ENCODE measurements at places on chromosomes 16 and 17. TPM values are rescaled to one million over a fixed set of nuclear protein-coding genes. Genes with fewer than 3 reads are reported as not detected.

- H3K4me1 ChIP-seq: no peaks in the 10 kb centered on the region
- H3K36me3 ChIP-seq: no peaks in the 10 kb centered on the region
- DNase-seq: no peak
Observed at GRCh38 chr16:49353680-49354079, 19.9 kb upstream of the C16orf78 start.

DNA sequence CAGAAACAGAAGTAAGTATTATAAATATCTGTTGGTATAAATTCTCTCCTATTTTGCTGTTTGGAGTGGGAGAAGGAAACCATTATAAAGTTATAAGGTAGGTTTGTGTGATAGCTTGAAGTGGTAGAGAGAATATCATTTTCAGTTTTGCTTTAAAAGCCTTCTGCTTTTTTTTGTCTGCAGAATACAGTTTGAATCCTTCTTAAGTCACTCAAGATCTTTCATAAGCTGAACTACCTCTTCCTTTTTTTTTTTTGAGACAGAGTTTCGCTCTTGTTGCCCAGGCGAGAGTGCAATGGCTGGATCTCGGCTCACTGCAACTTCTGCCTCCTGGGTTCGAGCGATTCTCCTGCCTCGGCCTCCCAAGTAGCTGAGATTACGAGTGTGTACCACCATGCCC lies 9.0 kb downstream of the ATAD5 start:
- no peaks in the 10 kb centered on the region for H3K4me1 ChIP-seq
- no peaks in the 10 kb centered on the region for H3K27me3 ChIP-seq

SLC52A1 gene
- not detected for total RNA-seq

DNA sequence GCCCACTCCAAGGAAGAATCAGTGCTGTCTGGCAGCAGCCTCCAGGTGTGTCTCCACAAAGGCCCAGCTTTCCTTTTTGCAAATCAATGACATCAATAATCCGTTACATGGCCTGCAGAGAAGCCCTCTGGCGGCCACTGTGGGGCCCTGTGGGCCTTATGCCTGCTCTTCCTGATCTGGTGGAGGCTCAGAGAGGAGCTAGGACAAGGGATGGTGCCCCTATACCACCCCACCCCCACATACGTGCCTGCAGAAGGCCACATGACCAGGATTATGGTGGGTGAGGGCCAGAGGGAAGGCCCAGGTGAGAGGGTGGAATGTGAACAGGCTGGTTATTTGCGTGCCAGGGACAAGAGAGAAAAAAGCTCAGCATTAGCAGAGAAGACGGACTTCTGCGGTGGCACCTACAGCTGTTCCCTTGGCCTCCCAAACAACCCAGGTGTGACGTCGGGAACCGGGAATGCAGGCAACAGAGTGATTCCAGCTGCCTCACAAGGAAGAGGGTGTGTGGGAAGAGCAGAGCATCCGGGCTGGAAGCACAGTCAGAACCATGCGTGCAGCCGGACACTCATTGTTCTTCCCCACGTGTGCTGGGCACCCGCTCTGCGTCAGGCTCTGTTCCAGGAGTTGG lies 22.5 kb downstream of the EIF4A3 start:
- no peak overlapping the region for H3K4me3 ChIP-seq
- no peaks in the 10 kb centered on the region for H3K36me3 ChIP-seq
- H3K27me3 ChIP-seq: peaks cover 17% of the 10 kb centered on the region
- H3K27ac ChIP-seq: no peak overlapping the region
- H3K4me1 ChIP-seq: no peaks in the 10 kb centered on the region

RPUSD1 gene
- total RNA-seq: 42.3 TPM

DNA sequence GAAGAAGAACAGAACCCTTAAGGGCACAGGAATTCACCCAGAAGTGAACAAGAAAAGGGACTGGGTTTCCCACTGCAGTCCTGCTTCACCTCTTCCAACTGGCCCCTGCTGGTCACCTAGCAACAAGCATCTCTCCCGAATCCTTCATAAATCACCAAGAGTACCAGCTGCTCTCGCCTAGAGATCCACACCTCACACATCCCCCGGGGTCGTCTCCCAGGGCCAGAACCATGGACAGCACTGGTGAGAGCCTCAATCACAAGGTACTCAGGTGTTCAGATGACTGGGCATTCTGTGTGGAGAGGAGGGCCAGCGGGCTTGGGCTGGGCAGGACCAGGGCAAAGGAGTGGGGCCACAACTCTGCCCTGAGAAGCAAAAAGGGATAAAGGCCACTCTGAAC lies 65.9 kb downstream of the CCT6B start:
- no peak overlapping the region for H3K27ac ChIP-seq
- DNase-seq: no peak
- no peaks in the 10 kb centered on the region for H3K4me1 ChIP-seq
- no peak overlapping the region for H3K4me3 ChIP-seq

DNA sequence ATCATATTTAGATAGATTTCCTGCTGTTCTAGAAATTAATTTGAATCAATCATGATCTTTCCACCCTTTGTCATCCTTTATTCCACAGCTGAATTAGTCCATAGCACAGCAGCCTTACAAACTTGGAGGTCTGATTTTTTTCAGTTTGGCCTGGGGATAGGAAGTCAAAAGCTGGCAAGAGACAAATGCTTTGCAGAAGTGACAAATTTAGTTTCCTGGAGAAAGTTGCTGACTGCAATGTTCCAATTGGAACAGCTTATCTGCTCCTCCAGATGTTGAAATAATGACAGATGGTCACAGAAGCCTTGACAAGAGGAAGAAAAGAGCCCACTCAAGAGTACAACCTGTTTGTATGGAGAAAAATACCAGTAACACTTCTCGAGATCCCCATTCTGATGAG lies 1276.1 kb upstream of the CDH8 start:
- H3K4me1 ChIP-seq: no peaks in the 10 kb centered on the region
- H3K27ac ChIP-seq: no peak overlapping the region
- H3K36me3 ChIP-seq: no peaks in the 10 kb centered on the region
- H3K27me3 ChIP-seq: no peaks in the 10 kb centered on the region

PLA2G10 gene
- total RNA-seq: not detected

GRCh38 chr16:58495521-58496331 lies 4.2 kb upstream of the NDRG4 start:
- peaks cover 6% of the 10 kb centered on the region for H3K27me3 ChIP-seq
- H3K4me1 ChIP-seq: peaks cover 24% of the 10 kb centered on the region
- peak overlapping the region; percentile 49 for H3K27ac ChIP-seq

- no peaks in the 10 kb centered on the region for H3K27me3 ChIP-seq
- DNase-seq: peak; percentile 79
- H3K4me3 ChIP-seq: peak overlapping the region; percentile 42
- H3K36me3 ChIP-seq: peaks cover 26% of the 10 kb centered on the region
- H3K4me1 ChIP-seq: peaks cover 35% of the 10 kb centered on the region
Observed at GRCh38 chr16:11051879-11052808, 107.8 kb downstream of the CLEC16A start.

GRCh38 chr17:66627985-66628384 lies 206.9 kb upstream of the CACNG5 start:
- no peak for DNase-seq
- H3K27me3 ChIP-seq: no peaks in the 10 kb centered on the region
- H3K4me1 ChIP-seq: peaks cover 31% of the 10 kb centered on the region
- no peak overlapping the region for H3K27ac ChIP-seq

DNA sequence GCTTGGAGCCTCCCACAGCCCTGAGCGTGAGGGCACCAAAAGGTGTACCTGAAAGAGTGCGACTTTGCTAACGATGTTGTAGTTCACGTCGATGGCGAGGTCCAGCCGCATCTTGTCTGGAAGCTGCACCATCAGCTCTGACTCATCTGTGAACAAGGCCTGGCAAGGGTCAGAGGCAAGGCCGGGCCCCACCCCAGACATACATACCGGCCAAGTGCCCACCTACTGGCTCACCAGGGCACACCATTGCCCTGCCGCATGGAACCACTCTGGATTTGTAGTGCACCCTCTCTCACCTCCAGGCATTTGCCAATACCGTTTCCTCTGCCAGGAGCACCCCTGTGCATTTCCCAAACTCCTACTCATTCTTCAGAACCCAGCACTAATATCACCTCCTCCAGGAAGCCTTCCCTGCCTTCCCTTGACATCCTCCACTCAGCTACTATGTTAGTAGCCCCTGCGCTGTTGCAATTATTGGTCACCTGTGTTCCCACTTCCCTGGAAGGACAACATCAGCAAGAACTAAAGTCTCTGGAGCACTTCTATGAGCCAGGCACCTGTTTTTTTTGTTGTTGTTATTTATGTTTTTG lies 69.4 kb downstream of the CNGB1 start:
- DNase-seq: no peak
- H3K4me1 ChIP-seq: peaks cover 3% of the 10 kb centered on the region
- H3K4me3 ChIP-seq: no peak overlapping the region
- no peak overlapping the region for H3K27ac ChIP-seq
- H3K36me3 ChIP-seq: no peaks in the 10 kb centered on the region

- no peaks in the 10 kb centered on the region for H3K36me3 ChIP-seq
- H3K27me3 ChIP-seq: peaks cover 37% of the 10 kb centered on the region
- no peak overlapping the region for H3K4me3 ChIP-seq
- peaks cover 14% of the 10 kb centered on the region for H3K4me1 ChIP-seq
Observed at GRCh38 chr17:1256699-1257098, 13.5 kb upstream of the BHLHA9 start.

- DNase-seq: no peak
- peaks cover 42% of the 10 kb centered on the region for H3K4me1 ChIP-seq
- H3K27ac ChIP-seq: peak overlapping the region; percentile 83
- peaks cover 10% of the 10 kb centered on the region for H3K36me3 ChIP-seq
- peak overlapping the region; percentile 26 for H3K4me3 ChIP-seq
Observed at GRCh38 chr17:40515491-40516041, 14.1 kb upstream of the TNS4 start.

- H3K4me3 ChIP-seq: no peak overlapping the region
- no peaks in the 10 kb centered on the region for H3K36me3 ChIP-seq
- no peak overlapping the region for H3K27ac ChIP-seq
- peaks cover 62% of the 10 kb centered on the region for H3K27me3 ChIP-seq
- DNase-seq: no peak
Observed at GRCh38 chr16:79288066-79288465, 312.5 kb downstream of the MAF start.

ZNF423 gene
- not detected for total RNA-seq

NXN gene
- 0.48 TPM for total RNA-seq

- H3K36me3 ChIP-seq: peaks cover 45% of the 10 kb centered on the region
- no peaks in the 10 kb centered on the region for H3K4me1 ChIP-seq
- H3K27me3 ChIP-seq: no peaks in the 10 kb centered on the region
Observed at GRCh38 chr16:47229053-47230050, 85.6 kb upstream of the NETO2 start.

MT4 gene
- total RNA-seq: not detected

GRCh38 chr16:8292271-8292670 lies 298.0 kb downstream of the TMEM114 start:
- no peak overlapping the region for H3K27ac ChIP-seq
- no peaks in the 10 kb centered on the region for H3K36me3 ChIP-seq
- no peaks in the 10 kb centered on the region for H3K4me1 ChIP-seq
- H3K4me3 ChIP-seq: no peak overlapping the region
- no peak for DNase-seq
- no peaks in the 10 kb centered on the region for H3K27me3 ChIP-seq
